T-helper 2 cell (primary cell): ENCODE measurements at places on chromosomes 1 and 21.

- DNase-seq = no peak
These were observed 123.2 kb upstream of the WNT4 start for GRCh38 chr1:22266141-22266540.

GRCh38 chr1:22050330-22050729 is 2.2 kb upstream of the CDC42 start:
- no peak for DNase-seq

GRCh38 chr1:67874501-67875111 is 41.3 kb upstream of the GNG12 start:
- no peak for DNase-seq

GRCh38 chr1:30982937-30983336 is 74.4 kb upstream of the SDC3 start:
- DNase-seq = no peak

DNA sequence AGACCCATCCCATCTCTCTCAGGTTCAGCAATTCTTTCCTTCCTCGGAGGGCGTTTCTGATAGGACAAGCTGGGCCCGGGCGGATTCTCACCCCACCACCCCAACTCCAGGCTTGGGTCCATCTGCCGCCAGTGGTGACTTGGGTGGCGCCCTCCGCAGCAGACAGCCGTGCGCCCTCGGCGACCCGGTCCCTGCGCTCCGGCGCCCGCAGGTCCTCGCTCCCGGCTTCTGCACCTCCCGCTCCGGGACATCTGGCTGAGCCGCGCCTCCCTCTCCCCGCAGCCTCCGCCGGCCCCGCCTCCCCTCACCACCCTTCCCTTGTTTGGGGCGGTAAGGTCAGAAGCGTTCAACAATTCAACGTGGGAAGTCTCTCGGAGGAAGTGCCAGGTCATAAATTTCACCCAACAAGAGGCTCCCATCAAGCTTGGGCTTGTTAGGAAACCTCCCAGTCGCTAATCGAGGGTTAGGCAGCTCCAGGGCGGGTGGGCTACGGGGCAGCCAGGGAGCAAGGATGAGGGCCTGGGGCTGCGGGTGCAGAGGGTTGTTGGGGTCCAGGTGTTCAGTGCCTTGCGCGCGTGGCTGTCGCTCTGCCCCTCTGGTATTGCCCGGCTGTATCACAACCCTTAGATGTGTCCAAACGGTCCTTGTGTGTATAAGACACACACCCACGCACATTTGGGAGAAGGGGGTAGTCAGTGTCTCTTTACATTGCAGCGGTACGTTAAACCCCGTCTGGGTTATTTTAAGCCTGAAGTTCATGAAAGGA is 39.8 kb downstream of the OLIG1 start:
- no peak for DNase-seq

DNA sequence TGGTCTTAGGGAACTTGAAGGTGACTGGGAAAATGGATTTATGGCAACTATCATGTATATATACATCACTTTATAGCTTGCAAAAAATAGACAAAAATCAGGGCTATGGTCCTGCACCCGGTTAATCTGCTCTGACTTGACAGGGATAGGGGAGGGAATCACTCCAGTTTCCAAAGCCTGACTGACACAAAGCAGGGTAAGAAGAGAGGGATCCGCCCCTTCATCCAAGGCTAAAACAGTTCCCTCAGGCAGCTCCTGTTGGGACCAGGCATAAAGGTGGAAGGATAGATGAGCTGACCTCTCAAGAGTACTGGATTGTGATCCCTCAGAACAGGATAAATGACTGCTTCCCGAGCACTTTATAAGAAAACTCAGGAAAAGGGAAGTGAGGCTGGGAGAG is 1.4 kb downstream of the PBXIP1 start:
- DNase-seq = no peak

GRCh38 chr1:201369209-201369608 is 8.3 kb downstream of the TNNT2 start:
- no peak for DNase-seq

DNA sequence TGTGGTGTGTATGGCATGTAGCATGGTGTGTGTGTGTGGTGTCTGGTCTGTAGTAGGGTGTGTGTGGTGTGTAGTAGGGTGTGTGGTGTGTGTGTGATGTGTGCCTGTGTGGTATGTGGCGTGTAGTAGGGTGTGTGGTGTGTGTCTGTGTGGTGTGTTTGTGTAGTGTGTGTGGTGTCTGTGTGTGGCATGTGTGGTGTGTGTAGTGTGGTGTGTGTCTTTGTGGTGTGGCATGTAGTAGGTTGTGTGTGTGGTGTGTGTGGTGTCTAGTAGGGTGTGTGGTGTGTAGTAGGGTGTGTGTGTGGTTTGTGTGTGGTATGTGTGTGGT is 85.5 kb downstream of the SYT2 start:
- no peak for DNase-seq

DNA sequence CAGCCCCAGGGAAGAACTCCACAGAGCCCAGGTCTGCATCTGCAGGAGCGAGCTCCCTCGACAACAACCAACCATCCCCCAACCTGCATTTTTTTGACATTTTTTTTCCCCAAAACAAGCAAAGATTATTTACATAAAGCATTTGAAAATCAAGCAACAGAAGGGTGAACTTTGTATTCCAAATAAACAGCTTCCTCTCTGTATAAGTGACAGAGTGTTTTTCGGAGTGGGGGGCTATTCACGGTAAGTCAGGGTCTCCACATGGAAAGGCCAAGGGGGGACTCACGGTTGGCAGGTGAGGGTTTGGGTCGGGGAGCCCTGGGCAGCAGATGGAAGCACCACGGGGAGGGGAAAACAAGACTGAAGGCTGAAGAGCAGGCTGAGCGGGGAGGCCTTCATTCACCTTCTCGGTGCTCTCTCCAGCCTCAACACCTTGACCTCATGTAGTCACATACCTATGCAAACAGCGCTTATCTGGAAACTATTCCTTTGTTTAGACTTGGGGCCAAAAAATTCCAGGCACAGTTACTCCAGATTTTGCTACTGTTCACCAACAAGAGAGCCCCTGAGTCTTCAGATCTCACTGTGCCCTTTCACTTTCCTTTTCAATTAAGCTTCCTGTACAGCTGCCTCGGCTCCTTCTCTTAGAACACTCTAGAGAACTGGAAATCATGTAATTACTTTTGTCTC is 27.6 kb downstream of the C2CD2 start:
- DNase-seq = no peak
